Midbrain (tissue), 1 donor: ENCODE measurements at places on chromosomes 16 and 17.

- no peak for DNase-seq
Measured at GRCh38 chr17:41382394-41382793, 288 bp upstream of the KRT34 start.

- no peak for DNase-seq
Measured at GRCh38 chr17:1302761-1303160, 23.3 kb downstream of the TRARG1 start.

DNA sequence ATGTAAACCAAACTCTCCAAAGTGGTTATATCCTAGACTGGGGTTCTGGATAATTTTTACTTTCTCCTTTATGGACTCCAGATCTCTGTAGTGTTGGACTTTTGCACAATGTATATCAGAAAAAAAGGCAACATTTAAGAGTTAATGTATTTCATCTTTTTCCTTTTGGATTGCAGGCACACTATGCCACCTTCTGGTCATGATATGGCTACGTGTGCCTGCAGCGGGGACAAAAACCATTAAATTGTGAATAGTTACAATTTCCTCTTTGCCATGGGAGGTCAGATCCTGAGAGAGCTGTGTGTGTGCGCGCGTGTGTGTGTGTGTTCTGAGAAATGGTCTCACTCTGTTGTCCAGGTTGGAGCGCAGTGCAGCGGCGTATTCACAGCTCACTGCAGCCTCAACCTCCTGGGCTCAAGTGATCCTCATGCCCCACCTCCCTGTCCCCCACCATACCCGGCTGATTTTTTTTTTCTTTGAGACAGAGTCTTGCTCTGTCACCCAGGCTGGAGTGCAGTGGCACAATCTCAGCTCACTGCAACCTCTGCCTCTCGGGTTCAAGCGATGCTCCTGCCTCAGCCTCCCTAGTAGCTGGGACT is 4.3 kb upstream of the SGF29 start:
- DNase-seq, result no peak

- no peak for DNase-seq
Measured at GRCh38 chr17:32102172-32102571, 40.1 kb upstream of the RHOT1 start.

DNA sequence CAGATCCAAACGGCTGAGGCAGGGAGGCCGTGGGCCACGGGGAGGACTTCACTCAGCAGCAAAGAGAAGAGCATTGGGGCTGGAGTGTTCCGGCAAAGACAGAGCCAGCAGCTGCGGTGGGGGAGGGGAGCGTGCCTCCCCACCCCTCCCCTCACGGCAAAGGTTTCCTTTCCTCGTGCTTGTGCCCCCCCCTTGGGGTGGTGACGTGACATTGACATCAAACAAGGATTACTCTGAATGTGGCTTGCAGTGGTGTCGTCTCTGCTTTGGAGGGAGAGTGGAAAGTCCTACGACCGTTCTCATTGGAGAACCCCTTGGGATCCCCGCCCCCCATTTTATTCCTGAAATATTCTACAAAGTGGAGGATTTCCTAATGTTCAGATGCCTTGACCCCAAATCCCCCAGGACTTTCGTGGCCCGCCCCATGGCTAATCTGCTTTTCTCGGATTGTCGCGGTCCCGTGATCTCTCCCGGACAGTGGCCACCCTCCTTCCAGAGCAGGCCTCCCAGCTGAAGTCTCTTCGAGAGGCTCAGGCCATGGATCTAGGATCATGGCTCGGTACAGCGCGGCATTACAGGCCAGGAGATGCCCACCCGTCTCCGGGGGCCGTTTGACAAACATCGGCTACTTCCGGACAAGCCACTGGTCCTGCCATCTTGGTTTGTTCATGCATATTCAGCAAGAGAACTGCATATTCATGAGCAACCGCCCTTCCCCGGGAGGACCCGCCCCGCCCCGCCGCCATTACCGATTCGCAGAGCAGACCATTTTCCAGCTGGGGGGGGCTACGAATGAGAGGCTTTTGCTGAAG is 705 bp upstream of the POLR2A start:
- DNase-seq, result peak; percentile 96

DNA sequence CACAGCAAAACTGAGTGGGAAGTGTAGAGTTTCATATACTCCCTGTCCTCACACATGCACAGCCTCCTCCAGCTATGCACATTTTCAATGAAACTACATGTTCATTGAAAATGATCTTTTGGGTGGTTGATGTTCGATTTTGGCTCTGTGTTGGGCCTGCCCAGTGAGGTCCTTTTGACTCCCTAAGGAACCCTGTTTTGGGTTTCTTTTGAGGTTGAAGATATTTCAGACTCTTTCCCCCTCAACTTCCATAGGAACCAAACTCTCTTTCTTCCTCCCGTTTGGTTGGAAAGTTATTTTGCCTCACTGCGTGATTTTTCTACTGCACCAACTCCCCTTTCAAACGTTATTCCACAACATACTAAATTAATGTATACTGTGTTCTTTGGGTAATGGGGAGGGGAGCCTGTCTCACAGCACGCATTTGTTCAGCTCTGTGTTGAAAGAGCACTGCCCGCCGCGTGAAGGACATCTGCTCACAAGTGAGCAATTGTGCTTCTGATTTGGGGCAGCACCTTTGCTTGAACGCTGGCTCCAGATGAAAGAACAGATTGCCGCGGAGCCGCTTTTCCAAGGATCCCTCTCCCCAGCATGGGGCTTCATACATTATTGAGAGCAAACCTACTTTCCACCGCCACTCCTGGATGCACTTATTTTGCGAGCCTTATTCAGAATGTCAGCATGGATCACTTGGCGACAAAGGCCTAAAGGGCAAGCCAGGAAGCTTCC is 385.9 kb downstream of the WWOX start:
- no peak for DNase-seq

GRCh38 chr17:42608305-42609181 is 631 bp downstream of the RETREG3 start:
- DNase-seq, result no peak

- no peak for DNase-seq
Measured at GRCh38 chr16:57106767-57107166, 14.4 kb downstream of the CPNE2 start.

- no peak for DNase-seq
Measured at GRCh38 chr16:86396422-86396821, 113.9 kb upstream of the FOXF1 start.

- peak; percentile 4 for DNase-seq
Measured at GRCh38 chr16:24070851-24071250, 185.3 kb upstream of the CACNG3 start.

DNA sequence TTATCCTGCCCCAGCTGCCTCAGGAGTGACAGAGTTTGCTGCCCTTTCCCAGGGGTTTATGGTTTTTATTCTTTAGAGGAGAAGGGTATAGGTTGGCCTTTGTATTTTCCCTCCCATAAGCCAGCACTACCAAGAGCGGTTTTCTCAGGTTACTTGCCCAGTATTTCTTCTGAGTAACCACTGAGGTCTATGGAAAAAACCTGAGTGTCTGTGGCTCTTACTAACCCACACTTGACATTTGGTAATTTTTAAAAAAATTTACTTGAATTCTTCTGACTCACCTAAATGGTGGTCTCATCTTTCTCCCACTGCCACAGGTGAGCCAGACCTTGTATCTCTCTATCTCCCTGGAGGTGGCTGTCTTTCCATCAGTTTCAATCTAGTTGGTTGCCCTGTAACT is 6.0 kb downstream of the SLC7A6 start:
- no peak for DNase-seq

- no peak for DNase-seq
Measured at GRCh38 chr16:79210607-79211006, 389.9 kb downstream of the MAF start.

- no peak for DNase-seq
Measured at GRCh38 chr17:17922070-17922614, 50.1 kb downstream of the TOM1L2 start.

- peak; percentile 49 for DNase-seq
Measured at GRCh38 chr17:30950669-30951399, 20.0 kb upstream of the RNF135 start.

DNA sequence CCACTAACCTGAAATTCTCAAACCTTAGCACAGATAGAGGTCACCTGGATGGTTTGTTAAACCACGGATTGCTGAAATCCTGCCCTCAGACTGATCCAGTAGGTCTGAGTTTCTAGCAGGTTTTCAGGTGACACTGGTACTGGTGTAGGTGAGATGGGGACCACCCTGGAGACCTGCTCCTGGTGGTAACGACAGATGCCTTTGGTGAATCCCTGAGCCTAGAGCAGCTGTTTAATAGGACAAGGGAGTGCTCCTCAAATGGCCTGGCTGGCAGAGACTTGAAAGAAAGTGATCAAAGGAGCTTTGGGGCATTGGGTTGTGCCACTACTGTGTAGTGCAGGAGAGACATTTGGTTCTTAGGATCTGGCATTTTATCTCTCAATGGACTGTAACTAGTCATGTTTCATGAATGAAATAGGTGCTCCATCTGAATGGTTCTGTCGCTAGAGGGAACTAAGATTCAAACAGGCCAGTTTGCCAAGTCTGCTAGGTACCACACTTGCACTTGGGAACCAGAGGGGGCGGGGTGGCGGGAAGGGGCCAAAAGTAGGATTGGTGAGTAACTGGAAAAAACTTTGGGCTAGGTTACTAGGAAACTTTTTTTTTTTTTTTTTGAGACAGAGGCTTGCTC is 2.9 kb upstream of the IFI35 start:
- no peak for DNase-seq

DNA sequence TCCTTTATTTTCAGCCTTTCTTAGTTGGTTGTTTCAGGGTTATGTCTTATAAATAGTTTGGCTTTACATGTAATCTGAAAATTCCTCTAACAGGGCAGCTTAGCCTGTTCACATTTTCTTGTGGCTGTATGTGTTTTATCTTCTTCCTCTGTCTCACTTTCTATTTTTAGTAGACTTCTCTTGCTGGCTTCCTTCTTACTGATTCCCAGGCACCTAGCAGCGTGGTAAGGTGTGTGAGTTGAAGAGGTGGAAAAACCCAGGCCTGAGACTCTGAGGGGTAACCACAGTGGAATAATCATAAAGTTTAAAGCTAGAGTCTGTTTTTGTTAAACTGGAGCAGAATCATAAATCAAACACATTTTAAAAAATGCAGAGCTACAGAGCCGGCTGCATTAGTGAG is 190.9 kb downstream of the LGALS9B start:
- DNase-seq, result no peak

GRCh38 chr16:50213939-50214519 is 52.3 kb upstream of the ADCY7 start:
- DNase-seq, result peak; percentile 69

GRCh38 chr16:30369938-30370455 is 297 bp downstream of the TBC1D10B start:
- DNase-seq, result no peak

DNA sequence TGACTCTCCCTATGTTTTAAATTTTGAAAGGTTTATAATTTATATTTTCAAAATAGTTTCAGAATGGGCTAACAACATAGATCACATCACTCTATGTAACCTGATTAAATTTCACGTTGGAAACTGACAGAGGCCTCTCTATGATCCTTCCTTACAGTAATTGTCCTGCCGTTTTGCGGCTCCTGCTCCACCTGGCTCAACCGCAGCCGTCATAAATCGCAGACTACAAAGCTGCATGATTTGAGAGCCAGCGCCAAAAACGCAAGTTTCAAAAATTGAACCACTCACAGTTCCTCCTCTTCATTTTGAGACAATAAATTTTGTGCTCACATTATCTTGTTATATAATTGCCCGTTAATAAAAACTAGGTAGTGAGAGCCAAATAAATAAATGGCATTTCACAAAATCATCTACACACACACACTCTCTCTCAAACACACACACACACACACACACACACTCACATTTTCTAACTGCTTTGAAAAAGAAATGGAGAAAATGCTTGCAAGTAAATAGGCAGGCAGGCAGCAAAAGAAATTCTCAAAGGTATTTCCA is 263.1 kb upstream of the PSMD7 start:
- DNase-seq, result no peak

DNA sequence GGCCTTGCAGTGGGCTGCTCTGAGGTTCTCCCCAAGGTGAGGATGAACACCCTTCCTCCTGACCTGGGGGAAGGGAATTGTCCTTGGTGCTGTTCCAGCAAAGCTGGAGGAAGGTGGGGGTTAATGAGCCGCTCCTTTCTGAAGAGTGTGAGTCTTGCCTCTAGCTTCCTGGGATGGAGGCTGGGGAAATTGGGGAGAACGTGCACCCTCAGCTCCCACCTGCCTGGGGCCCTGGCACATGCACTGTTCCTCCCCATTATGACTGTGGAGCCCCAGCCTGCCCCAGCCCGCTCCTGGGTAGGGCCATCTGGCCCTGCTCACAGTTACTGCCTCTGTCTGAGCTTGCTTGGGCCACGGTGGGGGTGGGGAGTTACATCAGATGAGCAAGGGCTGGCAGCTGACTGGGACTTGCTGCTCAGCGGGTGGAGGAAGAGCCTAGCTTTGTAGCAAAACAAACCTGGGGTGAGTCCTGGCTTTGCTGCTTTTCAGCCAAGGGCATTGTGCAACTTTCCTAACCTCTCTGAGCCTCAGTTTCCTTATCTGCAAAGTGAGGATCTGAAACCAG is 11.1 kb downstream of the TNS4 start:
- peak; percentile 64 for DNase-seq

- DNase-seq, result no peak
Measured at GRCh38 chr17:68344701-68345136, 53.4 kb downstream of the ARSG start.

DNA sequence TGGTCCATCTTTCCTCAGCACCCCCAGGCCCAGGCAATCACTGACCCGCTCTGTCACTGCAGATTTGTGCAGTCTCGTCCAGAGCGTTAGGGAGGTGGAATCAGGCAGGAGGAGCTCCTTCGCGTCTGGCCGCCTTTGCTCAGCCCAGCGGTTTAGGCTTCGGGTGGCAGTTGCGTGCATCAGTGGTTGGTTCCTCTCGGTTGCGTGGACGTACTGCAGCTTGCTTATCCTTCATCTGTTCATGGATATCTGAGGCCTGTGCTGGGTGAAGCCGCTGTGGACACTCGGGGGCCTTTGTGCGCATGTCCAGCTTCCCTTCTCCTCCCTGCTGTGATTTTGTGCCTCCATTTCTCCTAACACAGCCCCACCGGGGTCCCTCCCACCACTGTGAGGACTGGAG is 4.7 kb upstream of the P2RX1 start:
- no peak for DNase-seq

DNA sequence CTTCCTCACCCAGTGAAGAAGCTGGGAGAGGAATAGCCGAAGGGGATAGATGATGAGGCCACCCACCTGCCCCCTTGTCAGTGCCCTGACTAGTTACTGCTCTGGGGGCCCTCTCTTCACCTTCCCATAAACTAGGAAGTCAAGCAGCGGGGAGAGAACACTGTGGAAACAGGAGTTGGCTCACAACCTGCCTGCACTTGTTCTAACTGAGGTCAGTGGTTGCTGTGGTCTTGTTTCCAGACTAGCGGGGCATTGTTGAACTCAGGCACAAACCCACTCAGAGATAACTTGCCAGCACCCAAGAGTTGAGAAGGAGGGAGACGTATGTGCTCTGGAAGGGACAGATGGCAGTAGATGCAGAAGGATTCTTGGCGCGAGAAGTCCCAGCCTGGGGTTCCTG is 48.6 kb upstream of the DDX52 start:
- DNase-seq, result no peak

- DNase-seq, result no peak
Measured at GRCh38 chr17:81443269-81443668, 48.0 kb downstream of the BAHCC1 start.
